ENCODE measurements at places on chromosomes 7 and 10.

DNA sequence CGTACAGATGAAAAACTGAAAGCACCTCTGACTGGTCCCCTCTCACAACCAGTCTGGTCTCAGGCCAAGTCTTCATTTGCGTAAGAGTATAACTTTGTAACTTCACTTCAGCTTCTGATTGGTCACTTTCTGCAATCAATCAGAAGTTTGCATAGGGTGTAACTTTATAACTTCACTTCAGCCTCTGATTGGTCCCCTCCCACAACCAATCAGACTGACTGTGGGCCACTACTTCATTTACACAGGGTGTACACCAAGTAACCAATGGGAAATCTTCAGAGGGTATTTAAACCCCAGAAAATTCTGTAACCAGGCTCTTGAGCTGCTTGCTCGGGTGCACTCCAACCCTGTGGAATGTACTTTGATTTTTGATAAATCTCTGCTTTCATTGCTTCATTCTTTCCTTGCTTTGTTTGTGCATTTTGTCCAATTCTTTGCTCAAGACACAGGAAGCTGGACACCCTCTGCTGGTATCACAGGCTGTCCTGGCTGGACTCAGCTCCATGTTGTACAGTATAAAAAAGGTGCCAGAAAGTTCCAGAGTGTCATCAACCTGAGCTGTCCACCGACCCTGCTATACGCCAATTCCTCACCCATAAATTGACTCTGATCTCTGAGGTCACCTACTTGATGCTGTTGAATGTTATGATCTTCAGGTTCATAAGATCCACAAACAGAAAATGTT lies 74.5 kb downstream of the COBL start:
- DNase-seq: no peak

- DNase-seq: no peak
Measured at GRCh38 chr7:85596827-85597226, 410.0 kb upstream of the SEMA3D start.

DNA sequence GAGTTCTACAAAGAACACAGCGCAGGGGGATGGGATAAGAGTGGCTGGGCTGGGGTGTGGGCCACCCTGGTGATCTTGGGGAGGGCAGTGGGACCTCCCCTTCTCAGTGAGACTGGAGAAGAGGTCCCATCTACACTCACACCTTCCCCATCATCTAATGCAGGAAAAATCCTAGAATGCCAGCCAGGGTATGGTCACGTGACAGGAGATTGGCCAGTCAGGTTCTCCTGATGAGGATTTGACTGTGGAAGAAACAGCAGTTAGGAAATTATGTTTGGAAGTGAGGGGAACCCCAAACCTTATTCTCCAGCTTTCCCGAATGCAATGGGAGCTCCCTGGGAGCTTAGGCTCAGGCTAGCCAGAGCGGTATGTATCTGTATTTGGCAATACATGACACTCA lies 158.8 kb upstream of the GRB10 start:
- no peak for DNase-seq

GRCh38 chr10:43906490-43906889 lies 257.8 kb upstream of the ZNF32 start:
- no peak for DNase-seq

GRCh38 chr10:123621916-123622315 lies 44.2 kb upstream of the GPR26 start:
- no peak for DNase-seq

DNA sequence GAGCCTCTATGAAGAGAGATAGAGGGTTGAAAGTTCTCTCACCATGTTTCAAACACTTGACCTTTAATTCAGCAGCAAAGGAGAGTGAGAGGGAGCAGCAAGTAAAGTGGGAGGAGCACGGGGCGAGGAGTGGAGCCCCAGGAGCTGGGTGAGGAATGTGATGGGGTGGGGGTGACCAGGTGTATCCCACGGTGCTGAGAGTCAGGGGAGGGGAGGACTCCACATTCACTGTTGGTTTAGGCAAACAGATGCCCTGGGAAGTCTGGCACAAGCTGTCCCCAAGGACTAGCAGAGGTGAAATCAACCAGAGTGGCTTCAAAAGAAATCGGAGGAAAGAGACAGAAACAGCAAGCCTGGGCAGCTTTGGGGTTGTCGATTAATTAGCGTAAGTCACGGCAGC lies 101.8 kb upstream of the PITRM1 start:
- no peak for DNase-seq

- DNase-seq: no peak
Measured at GRCh38 chr10:61830846-61831273, 70.6 kb upstream of the ARID5B start.

DNA sequence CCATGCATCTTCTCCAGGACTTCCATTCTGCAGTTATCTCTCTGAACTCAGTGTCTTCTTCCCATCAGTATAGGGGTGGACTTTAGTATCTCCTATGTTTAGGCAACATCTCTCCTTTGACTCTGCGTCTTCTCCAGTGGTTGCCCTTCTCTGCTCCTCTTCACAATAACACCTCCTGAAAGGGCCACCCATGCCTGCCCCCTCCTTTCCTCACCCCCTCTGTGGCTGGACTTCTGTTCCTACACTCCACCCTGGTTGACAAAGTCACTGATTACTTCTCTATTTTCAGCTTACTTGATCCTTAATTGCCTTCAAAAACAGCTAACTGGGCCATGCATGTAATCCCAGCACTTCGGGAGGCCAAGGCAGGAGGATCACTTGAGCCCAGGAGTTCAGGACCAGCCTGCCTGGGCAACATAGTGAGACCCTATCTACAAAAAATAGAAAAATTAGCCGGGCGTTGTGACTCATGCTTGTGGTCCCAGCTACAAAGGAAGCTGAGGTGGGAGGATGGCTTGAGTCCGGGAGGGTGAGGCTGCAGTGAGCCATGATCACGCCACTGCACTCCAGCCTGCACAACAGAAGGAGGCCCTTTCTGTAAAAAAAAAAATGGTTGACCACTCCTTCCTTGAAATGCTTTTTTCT lies 13.7 kb downstream of the SRGN start:
- DNase-seq: no peak
